ENCODE measurements at places on chromosomes 7 and 10. TPM values are rescaled to one million over a fixed set of nuclear protein-coding genes. Genes with fewer than 3 reads are reported as not detected.

Gene CFAP69
- 16.8 TPM for total RNA-seq

DNA sequence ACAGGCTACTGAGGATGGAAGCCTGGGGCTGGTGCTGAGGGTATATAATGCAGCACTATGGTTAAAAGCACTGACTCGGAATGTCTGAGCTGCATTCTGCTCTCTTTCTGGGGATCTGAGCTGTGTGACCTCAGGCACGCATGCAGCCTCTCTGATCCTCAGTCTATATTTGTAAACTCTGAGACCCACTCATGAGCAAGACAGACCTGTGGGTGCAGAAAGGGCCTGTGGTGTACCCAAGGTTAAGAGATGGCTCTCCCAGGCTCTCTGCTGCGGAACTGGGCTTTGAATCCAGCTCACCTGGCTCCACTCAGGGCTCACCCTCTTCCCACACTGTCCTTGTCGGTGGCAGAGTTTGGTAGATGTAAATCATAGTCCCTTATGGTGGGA, 89.9 kb downstream of the CHST15 start:
- no peak for DNase-seq

DNA sequence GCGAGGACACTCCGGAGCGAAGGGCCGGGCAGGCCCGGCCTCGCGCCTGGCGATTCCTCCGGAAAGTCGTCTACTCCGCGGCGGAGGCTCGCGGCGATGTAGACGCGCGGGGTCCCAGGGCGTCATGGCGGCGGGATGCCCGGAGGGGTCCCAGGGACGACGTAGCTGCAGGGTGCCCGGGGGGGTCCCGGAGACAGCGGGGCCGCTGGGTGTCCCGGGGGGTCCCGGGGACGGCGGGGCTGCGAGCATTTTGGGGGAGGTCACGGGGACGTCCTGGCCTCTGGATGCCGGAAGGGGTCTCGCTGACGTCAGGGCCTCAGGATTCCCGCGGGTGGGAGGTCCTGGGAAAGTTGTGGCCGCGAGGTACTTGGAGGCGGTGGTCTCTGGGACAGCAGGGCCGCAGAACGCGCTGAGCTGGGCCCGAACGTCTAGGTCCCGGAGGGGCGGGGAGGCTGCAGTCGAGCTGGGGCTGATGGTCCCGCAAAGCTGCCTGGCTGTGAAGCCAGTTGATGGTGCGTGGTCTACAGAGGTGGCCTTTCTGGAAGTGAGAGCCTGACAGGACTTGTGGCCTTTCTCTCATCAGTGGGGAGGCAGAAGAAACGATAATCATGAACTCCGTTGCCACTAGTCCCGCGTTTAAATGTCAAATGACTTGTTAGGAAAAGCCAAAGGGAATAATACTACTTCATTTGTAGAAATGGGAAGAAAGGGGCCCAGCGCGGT, 637 bp downstream of the HSPA14 start:
- DNase-seq: no peak

DNA sequence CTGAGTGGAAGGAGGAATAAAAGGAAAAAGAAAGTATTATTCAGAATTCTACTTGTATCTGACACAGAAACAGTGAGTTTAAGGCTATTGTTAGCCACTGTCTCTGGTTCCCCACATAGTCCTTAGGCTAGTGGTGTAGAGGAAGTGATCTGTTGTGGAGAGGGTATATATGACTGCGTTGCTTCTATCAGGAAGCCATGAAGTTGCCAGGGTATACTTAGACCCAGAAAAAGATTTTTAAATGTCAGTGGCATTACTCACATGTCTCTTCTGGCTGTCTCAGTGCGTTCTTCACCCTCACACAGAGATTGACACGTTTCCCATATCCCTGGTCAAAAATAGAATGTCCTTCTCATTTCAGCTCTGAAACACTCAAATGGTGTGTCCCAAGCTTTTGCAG, 72.7 kb downstream of the SEM1 start:
- DNase-seq: no peak

DNA sequence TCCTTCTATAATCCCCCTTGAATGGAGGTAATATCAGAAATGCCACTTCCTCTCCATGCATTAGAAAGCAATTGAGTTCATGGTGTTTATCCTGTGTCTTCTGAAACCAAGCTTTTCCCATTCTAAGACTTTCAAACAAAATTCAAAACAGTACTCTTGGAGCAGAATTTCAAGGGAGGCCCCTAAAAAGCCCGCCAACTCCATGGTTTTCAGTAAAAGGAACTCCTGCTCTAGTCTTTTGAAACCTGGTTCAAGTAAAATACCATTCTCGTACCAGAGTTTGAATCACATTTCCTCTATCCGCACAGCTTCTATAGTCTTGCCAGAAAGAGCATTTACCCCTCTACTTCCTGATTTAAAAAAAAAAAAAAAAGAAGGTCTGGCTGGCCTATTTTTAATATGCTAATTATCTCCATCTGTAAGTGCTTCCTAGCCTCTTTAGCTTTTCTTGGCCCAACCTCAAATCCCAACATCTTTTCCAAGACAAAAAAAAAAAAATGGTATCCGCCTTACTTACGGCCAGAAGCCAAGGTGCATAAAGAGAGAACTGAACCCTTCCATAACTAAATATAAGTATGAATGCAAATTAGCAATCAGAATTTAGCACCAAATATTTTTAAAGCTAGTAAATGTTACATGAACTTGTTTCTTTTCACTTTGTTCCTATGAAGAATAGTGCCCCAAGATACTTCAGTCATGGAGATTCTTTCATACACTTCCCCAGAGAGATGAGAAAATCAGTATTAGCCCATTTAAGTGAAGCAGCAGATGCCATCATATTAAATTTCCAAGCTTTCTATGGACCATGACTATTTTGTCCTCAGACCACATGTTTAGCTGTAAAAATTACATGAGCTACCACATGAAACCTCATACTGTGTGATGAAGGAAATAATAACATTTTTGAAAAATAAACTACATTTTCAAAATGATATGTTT, 199.9 kb upstream of the FAM3C start:
- no peak for DNase-seq

DNA sequence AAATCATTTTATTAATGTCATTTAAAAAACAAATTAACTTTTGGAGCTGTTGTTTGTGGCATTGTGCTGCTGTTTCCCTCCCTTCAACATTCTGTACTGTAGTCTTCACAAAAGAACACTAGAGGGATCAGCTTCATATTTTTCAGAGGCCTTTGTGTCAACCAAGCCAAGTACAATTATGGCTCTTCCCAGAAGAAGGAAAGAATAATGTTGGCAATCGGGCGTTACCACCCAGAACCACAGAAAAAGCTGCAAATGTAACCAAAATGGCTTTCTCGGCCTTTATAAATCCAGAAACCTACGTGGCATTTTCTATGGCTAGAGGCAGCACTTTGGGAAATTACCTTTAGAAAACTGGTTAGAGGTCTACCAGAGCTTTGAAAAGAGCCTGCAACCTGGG, 98.8 kb upstream of the COL1A2 start:
- DNase-seq: no peak

Gene SLC25A13
- 16.2 TPM for total RNA-seq

GRCh38 chr7:141679014-141679413, 23.0 kb downstream of the DENND11 start:
- no peak for DNase-seq

GRCh38 chr10:59508296-59508695, 145.9 kb upstream of the FAM13C start:
- no peak for DNase-seq

Gene MICALL2
- total RNA-seq: 13.5 TPM

Gene WNT8B
- total RNA-seq: not detected

DNA sequence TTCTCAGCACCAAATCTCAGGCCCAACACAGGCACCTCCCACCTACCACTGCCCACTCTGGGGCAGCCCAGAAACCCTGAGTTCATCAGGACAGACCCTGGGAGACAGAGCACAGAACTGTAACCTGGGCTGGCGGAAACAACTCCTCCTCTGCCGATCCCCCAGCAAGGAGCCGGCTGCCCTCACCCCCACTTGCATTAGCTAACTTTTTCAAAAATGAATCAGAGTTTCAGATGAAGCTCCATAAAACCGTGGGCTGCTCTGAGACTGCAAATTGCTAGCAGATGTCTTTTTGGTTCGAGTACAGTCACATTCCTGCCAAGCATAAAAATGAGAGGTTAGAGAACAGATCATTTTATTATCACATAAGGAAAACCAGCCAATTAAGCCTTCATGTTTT, 93.4 kb upstream of the PARD3 start:
- no peak for DNase-seq

Gene GSTK1
- total RNA-seq: 27.5 TPM

DNA sequence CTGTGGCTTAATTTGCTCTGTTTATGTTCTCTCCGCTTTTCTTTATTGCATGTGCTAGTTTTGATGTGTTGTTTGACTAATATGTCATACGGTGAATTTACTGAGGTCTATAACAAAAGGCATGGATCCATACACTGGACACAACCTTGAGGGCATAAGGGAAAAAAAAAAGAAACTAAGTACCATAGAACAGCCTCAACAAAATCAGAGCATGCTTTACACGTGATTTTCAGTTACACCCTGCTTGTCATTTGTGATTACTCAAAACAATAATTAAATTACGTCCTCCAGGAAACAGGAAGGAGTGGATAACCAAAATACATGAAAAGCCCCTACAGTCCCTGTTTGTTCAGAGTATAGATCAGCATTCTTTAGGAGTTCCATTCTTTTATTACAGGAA, 150.5 kb downstream of the CRPPA start:
- no peak for DNase-seq
